ENCODE measurements at places on chromosomes 12 and 14.

GRCh38 chr14:78282437-78282836 is 112.3 kb downstream of the NRXN3 start:
- no peak for DNase-seq

DNA sequence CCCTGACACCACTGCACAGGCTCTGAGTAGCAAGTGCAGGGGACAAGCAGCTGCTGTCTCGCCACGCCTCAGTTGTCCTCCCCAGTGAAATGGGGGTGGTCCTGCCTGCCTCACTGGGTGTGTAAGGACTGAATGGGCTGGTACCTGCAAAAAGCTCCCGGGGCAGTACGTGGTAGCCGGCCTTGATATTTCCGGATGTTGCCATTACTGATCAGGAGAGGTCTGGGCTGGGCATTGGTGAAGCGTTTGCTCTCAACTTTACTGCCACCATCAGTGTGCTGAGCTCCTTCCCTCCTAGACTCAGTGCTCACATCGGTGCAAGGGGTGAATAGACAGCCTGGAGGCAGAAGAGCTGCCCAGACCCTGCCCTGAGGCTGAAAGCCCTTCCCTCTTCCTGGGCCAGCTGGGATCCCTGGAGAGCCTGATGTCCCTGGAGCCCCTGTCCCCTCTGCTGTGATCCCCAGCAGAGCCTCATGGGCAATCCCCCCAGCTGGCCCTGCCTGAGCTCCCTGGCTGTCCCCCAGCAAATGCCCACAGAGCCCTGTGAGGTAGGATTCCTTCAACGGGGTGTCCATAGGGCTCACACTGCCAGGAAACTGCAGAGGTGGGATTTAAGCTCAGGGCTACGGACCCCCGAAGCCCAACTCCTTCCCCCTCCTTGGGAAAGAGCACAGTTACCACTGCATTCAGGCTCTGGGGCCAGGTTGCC is 18.2 kb downstream of the DIO3 start:
- no peak for DNase-seq

- DNase-seq = no peak
Observed at GRCh38 chr12:95096852-95097251, 23.4 kb upstream of the NR2C1 start.

- no peak for DNase-seq
Observed at GRCh38 chr12:79549531-79550271, 141.1 kb downstream of the PAWR start.

GRCh38 chr12:27653661-27654060 is 42.6 kb upstream of the REP15 start:
- no peak for DNase-seq

- no peak for DNase-seq
Observed at GRCh38 chr12:130698106-130698505, 18.0 kb downstream of the RIMBP2 start.

DNA sequence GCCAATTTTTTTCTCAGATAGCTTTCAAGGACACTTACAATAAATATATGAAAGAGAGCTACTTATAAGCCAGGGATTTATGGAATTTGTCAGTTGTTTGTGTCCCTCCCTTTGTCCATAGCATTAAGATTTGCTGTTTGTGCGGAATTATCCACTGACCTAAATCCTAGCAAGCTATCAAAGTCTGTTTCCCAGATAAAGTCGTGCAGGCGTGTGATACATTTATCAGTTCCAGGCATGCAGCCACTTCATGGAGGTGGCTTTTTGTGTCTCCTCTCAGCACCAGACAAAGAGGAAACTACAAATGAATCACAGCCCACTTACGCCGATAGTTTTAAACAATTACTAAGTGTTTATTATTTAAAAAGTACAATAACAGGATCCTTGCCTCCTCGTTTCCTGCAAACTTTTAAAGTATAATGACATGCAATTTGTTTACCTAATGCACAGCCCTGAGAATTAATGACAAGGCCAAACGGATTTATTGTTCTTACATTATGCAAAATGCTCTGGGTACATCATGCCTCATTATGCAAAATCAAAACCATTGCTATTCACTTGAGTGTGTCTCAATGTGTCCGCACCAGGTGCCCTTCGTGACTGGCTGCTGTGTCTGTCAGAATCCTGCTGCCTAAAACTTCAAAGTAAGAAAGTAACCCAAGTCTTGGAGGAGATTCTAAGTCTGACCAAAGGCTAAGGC is 423.2 kb downstream of the GLT1D1 start:
- DNase-seq = no peak

- no peak for DNase-seq
Observed at GRCh38 chr14:90531497-90531896, 134.7 kb downstream of the CALM1 start.

- no peak for DNase-seq
Observed at GRCh38 chr14:52355016-52355431, 40.9 kb downstream of the PTGER2 start.

DNA sequence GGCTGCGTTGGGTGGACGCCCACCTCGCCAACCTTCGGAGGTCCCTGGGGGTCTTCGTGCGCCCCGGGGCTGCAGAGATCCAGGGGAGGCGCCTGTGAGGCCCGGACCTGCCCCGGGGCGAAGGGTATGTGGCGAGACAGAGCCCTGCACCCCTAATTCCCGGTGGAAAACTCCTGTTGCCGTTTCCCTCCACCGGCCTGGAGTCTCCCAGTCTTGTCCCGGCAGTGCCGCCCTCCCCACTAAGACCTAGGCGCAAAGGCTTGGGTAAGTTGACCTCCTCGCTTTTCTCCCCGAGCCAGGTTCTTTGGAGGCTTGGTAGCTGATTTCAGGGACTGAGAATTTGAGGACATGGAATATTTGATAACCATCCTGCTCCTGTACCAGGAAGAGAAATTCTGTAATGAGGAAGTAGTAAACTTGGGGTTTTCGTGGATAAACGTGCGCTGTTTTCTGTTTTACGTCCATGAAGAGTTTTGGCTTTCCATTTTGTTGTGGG is 530 bp downstream of the APAF1 start:
- DNase-seq = no peak

GRCh38 chr14:54650959-54651351 is 84.0 kb downstream of the SAMD4A start:
- no peak for DNase-seq

DNA sequence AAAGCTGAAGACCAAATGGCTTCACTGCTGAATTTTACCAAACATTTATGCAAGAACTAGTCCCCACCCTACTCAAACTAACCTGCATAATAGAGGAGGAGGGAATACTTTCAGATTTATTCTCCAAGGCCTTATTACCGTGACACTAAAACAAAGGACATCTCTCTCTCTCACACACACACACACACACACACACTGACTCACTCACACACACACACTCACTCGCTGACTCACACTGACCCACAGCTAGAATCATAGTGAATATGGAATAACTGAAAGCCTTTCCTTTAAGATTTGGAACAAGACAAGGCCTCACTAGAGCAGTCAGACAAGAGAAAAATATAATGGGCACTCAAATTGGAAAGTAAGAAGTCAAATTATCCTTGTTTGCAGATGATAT is 1014.1 kb downstream of the TMTC2 start:
- no peak for DNase-seq

DNA sequence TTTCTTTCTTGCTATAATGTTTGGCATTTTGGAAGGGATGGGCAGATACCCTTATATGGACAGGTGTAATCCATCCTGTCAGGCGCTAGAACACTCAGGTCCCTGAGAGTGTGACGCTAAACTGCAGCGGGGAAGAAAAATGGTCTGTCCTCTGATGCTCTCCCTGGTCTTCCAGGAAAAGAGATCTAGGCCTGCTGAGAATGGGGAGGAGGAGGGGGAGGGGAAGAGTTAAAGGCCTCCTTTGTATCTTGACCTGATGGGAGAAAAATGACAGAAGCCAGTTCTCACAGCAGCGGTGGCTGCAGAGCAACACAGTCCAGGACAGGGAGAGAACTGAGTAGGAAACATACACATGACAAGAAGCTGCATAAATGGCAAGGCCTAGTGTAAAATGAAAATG is 61.1 kb downstream of the RPS6KA5 start:
- no peak for DNase-seq

DNA sequence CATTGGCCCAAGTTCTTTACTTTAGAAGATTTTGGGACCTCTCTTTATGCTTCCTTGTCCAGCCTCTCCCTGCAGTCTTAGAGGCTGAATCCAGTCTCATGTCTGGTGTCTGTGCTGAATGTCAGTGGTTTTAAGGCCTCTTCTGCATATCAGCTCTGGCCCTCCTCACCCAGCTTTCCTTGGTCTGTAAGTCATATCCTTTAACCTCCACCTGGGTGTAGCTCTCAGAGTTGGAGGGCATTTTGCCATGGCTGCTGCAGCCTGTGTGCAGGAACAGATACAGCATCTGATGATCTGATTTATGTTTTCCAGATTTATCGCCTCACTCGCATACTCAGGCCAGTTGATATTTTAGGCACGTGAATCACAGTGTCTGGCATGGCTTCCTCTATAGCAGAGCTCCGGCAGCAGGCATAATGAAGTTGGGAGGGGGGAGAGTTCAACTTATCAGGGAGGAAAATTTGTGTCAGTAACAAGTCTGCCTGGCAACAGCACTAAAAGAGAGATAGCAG is 335.0 kb downstream of the PCNX1 start:
- DNase-seq = no peak

- no peak for DNase-seq
Observed at GRCh38 chr12:46389031-46389616, 16.6 kb upstream of the SLC38A2 start.

DNA sequence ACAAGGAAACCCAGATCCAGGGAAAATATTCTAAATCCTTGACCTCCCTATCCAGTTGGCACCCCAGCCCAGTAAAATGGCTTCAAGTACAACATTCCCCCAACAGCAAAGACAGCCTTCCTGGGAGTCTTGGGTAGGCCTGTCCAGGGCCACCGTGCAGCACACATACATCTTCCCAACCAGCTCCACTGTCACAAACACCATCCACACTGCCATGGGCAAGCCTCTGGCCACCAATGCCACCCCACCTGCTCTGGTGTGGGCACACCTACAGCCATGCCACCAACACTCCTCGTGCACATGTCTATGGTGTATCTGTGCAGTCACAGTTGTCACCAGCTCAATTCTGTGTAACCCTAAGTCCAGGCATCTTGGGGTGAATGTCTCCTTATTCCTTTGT is 193.2 kb downstream of the DAD1 start:
- no peak for DNase-seq

- DNase-seq = no peak
Observed at GRCh38 chr12:1886396-1887008, 31.9 kb downstream of the CACNA2D4 start.

- DNase-seq = peak; percentile 82
Observed at GRCh38 chr14:22556990-22557623, 31.9 kb downstream of the DAD1 start.

GRCh38 chr12:98227162-98227561 is 288.2 kb upstream of the TMPO start:
- DNase-seq = no peak

GRCh38 chr12:51009056-51009440 is 17.1 kb downstream of the SLC11A2 start:
- peak; percentile 29 for DNase-seq

- DNase-seq = no peak
Observed at GRCh38 chr14:44149597-44149996, 357.5 kb downstream of the FSCB start.

- no peak for DNase-seq
Observed at GRCh38 chr12:103809154-103809553, 31.9 kb downstream of the NT5DC3 start.

DNA sequence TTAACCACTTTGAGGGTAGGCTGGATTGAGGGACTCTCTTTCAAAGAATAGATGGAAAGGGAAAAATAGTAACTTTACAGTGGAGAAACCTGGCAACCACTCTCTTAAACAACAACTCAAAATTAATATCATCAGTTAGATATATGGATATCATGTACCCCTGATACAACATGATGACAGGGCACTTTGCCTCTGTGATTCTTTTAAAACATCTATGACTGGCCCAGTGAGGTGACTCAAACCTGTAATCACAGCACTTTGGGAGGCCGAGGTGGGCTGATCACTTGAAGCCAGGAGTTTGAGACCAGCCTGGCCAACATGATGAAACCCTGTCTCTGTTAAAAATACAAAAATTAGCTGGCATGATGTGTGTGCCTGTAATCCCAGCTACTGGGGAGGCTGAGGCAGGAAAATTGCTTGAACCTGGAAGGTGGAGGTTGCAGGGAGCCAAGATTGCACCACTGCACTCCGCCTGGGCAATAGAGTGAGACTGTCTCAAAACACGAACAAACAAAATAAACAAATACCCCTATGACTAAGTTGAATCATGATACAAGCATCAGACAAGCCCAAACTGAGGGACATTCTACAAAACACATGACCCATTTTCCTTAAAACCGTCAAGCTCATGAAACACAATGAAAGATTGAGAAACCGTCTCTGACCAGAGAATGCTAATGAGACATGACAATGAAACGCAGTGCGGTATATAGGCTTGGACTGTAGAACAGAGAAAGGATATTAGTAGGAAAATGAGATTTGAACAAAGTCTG is 26.4 kb upstream of the SLC7A8 start:
- no peak for DNase-seq

- no peak for DNase-seq
Observed at GRCh38 chr12:9669534-9669933, at the start of gene CLEC2D. TSS of gene CLEC2D (plus strand) at chr12:9669713. CDS start at chr12:9669735, 22 bp downstream.

- no peak for DNase-seq
Observed at GRCh38 chr12:15299947-15300346, 22.4 kb upstream of the PTPRO start.

DNA sequence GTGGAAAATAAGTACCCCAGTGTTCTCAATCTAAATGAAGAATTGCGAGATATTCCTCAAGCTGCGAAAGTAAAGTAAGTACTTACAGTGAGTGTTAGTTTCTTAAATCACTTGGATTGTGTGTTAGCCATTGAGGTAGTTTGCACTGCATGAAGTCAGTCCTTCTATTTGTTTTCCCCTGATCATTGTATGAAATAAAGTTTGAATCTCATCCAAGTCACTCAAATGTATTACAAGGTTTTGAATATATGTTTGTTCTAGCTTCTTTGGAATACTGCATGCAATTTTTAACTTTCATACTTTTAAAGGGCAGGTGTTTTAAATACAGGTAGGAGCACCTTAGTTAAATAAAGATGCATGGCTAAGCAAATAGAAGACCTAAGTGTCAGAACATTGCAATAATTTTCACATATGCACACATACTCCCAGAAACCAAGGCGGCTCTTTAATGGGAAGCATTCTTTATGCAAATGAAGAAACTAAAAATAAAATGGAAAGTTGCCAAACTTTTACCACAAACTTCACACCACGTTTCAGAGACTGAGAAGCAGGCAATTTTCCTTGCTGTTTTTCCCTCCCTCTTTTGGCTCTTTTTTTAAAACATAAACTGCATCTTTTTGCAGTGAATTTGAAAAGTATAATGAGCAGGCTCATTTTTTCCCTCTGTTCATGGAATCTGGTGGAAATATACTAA is 105.6 kb downstream of the GPR135 start:
- no peak for DNase-seq

- DNase-seq = no peak
Observed at GRCh38 chr14:103161054-103161397, 37.8 kb downstream of the TNFAIP2 start.

- DNase-seq = no peak
Observed at GRCh38 chr12:82740129-82741000, 53.7 kb downstream of the TMTC2 start.

DNA sequence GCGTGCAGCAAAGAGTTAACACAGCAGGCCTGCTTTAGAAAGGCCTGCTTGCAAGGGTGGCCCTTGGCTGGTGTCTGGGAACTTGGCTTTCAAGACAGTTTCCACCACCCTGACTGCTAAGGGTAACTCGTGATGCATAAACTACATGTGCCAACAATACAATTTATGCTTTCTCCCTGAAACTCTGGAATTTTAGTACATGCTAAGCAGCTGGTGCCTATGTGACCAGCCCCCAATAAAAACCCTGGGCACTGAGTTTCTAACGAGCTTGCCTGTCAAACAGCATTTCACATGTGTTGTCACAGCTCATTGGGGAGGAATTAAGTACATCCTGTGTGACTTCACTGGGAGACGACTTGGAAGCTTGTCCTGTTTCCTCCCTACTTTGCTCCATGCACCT is 133.1 kb downstream of the SLC5A8 start:
- DNase-seq = no peak
